ENCODE measurements at places on chromosomes 1 and 21. TPM values are rescaled to one million over a fixed set of nuclear protein-coding genes. Genes with fewer than 3 reads are reported as not detected.
A peak's percentile ranks its signal among the peaks of the same experiment; 100 is the strongest.

Gene BARHL2
- not detected for total RNA-seq

- no peak overlapping the region for H3K4me3 ChIP-seq
- H3K27me3 ChIP-seq = peaks cover 8% of the 10 kb centered on the region
- no peak overlapping the region for H3K27ac ChIP-seq
These were observed 27.3 kb upstream of the TP53BP2 start for GRCh38 chr1:223873044-223873443.

- peak overlapping the region; percentile 15 for H3K27ac ChIP-seq
- no peak overlapping the region for H3K4me3 ChIP-seq
- H3K36me3 ChIP-seq = no peaks in the 10 kb centered on the region
- peaks cover 8% of the 10 kb centered on the region for H3K4me1 ChIP-seq
- H3K27me3 ChIP-seq = peaks cover 52% of the 10 kb centered on the region
These were observed 8.0 kb downstream of the PLXNA2 start for GRCh38 chr1:208235982-208236761.

- H3K27me3 ChIP-seq = no peaks in the 10 kb centered on the region
- H3K27ac ChIP-seq = no peak overlapping the region
- DNase-seq = no peak
- H3K4me3 ChIP-seq = no peak overlapping the region
These were observed 92.5 kb downstream of the CDC42BPA start for GRCh38 chr1:227225715-227226346.

DNA sequence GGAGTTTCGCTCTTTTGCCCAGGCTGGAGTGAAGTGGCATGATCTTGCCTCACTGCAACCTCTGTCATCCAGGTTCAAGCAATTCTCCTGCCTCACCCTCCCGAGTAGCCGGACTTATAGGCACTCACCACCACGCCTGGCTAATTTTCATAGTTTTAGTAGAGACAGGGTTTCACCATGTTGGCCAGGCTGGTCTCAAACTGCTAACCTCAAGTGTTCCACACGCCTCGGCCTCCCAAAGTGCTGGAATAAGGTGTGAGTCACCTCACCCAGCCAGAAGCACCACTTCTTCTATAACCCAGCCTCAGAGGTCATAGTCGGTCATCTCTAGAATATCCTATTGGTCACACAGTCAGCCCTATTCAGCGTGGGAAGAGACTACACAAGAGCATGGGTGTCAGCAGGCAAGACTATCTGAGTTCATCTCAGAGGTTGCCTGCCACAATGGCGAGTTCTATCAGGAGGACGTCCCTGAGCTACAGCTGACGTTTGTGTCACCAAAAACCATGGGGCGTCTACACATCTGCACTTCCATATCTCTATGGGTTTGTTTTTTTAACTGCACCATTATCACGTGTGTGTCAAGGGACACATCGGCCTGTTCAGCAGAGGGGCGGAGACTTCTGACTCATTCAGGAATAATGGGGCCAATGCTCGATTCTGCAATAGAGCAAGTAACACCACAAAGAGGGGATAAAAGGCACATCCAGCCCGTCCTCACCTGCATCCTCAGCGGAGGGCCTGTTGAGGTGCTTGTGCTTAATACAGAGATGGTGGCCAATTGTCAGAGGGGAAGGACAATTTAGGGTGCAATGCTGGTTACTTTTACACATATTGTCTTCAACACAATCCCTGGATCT lies 256.3 kb upstream of the IRF2BP2 start:
- H3K27me3 ChIP-seq = no peaks in the 10 kb centered on the region
- H3K4me1 ChIP-seq = peaks cover 63% of the 10 kb centered on the region
- no peak overlapping the region for H3K4me3 ChIP-seq

Measured in activated T-helper 1 cell treated with anti-CD3 and anti-CD28 coated beads, Interleukin-12 subunit alpha, Interleukin-12 subunit beta, Interleukin-2, Interleukin-4 antibody, amounts not matched to agents 30 ng/mL and 10 ng/mL and 1 ng/mL, durations not matched to agents 14 hours and 24 hours and 36 hours (primary cell).